AG04450 (cell line): ENCODE measurements at places on chromosomes 2 and 18.

GRCh38 chr18:7325126-7325430 lies 94.2 kb downstream of the LRRC30 start:
- DNase-seq, result no peak

GRCh38 chr18:34467058-34467457 lies 242.3 kb upstream of the NOL4 start:
- no peak for DNase-seq

GRCh38 chr2:200812122-200813022 lies 662 bp downstream of the BZW1 start:
- no peak for DNase-seq

DNA sequence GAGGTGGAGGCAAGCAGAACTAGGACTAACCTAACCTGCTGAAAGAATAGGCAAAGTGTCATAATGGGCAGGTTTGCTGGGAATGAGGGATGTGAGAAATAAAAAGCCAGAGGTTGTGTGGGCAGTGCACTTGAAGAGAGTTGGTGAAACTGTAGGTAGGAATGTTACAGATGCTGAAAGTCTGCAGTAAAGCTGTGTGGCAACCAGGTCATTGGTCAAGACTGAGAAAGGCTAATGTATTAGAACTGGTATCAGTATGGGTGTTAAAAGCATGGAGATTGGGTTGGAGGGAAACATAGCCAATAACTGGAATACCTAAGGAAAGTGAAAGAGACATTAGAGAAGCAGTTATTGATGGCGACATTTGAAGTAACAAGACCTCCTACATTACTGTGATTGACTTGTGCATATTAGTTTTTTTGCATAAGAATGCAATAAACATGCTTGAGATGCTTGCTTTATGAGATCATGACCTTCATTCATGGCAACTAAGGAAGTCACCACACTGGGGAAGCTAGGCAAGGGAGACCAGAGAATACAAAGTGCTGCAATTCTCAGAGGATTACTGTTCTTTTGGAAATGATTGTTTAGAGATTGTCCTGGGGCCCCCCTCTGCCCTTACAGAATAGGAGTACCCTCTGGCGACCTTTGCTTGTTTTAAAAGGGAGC lies 11.8 kb downstream of the GULP1 start:
- DNase-seq, result no peak

DNA sequence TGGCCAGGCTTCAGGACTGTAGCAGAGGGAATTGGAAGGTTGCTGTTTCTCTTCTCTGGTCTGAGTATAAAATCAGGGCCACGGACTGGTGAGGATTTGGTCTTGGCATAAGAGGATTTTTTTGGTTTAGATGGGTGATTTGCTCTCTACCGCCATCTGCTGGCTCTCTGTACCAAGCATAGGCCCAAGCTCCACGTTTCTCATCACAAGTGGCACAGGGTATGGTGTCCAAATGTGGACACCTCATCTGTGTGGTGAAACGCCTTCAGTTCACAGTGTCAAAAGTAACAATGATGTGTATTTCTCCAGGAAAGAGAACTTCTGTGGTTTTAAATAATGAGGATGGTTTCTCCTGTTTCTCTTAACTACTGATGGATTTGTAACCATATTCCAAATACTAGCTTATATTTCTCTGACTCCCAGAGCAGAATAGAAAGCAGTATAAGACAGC lies 115.1 kb downstream of the EML6 start:
- peak; percentile 21 for DNase-seq

DNA sequence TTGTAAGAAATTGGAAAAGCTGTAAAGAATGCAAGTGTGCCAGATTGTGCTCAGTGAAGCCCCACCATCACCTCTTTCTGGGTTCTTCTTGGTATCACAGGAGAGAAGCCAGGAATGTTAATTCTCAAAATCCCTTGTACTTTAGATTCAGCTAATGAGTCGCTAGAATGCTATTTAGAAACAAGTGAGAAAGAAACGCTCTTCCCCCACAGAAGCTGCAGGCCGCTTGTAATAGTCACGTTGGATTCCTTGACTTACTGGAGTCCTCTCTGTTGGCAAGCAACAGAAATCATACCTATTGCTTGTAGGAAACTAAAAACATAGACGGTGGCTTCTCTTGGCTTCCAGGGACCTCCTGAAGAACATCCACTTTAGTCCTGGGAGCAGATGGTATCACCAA lies 375.6 kb upstream of the LRATD1 start:
- DNase-seq, result no peak

DNA sequence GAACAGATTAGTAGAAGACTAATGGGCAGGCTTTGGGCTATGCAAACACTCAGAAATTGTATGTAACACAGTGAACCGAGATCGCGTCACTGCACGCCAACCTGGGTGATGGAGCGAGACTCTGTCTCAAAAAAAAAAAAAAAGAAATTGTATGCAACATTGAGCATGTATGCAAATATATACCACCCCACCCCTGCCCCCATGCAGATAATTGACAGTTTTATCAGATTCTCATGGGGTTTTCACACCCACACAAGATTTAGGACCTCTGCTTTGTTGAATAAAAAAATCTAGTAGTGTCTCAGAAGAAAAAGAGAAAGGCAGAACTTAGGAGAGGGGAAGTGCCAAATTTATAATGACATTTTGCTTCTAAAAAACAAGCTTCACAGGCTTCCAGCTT lies 131.6 kb upstream of the FN1 start:
- DNase-seq, result no peak

DNA sequence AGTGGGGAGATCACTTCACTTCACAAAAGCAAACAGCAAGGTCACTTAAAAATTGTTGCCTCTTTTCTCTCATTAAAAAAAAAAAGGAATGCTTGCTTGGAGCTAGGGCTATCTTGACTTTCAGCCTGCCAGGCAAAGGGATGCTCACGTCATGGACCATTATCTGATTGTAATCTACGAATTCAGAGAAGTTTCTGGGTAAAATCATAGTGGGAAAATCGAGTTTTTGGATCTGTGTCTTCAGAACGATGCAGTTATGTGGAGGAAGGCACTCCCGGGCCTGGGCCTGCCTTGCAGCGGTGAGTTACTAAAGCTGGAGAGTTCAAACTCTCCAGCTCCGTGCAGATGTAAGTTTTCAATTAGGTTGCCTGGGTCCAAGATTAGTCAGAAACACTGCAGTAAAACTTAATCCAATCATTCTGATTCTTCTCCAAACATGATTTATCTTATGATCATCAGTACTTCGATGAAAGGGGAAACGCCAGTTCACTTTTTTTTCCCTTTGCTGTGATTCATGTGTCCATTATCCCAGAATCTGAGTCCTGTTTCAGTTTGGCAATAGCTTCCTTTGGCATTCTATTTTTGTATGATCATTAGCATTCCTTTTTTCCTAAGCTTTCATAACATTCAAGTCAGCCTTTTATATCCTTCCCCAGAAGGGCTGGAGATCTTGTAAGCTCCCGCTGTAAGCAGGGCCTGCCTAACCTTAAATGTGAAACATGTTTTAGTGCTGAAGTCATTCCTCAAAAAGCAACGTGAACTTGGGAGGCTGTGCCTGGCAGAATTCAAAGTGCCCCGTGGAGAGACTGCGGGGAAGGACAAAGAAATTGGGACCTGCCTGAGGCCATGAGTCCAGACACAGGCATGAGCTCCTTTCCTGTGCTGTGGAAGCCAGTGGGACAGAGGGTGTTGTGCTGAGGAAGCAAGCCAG lies 119.3 kb upstream of the TWIST2 start:
- peak; percentile 69 for DNase-seq

DNA sequence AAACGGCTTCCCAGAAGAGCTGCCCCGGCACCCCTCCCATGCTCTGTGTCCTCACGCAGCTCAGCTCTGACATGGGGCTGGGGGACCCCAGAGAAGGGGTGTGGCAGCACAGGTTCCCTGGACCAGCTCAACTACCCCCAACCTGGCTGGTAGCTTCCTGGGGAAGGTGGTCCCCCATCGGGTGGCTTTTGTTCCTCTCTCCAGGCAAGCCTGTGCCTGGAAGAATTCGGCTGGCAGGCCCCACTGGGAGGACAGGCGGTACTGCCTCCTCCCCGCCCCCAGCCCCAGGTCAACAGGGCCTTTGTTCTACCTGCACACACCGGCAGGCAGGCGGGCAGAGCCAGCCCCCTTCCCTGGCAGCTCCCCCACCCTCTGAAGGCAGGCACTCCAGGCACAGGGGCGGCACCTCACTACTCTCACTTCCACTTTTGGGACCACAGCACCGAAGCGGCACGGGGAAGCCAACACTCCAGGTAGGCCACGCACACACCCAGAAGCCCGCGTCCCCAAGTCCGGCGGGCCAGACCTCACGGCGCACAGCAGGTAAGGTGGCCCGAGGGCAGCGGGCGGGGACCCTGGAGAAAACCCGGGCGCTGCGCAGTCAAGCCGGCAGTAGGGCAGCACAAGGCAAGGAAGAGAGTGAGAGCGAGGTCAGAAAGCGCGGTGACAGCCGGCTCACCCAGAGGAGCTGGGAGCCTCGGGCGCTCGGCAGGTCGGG lies 1.3 kb downstream of the HS6ST1 start:
- no peak for DNase-seq

- no peak for DNase-seq
These were observed 171.9 kb upstream of the CNTNAP5 start for GRCh38 chr2:123853161-123853560.

DNA sequence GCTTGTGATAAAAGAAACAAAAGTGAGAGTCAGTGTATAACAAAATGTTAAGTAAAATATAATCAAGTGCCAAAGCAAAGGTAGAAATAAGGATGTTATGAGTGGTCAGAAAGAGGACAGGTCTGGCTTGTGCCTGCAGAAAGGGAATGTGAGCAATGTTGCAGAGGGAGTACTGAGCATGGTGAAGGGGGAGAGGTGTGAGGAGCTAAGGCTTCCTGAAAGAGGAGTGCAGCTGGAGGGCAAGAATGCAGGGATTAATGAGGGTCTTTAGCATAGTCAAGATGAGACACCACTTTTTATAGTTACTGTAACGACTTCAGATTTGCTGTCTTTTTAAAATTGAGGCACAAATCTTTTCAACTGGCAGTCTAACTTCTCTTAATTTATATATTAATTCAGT lies 22.0 kb upstream of the FIGN start:
- no peak for DNase-seq

DNA sequence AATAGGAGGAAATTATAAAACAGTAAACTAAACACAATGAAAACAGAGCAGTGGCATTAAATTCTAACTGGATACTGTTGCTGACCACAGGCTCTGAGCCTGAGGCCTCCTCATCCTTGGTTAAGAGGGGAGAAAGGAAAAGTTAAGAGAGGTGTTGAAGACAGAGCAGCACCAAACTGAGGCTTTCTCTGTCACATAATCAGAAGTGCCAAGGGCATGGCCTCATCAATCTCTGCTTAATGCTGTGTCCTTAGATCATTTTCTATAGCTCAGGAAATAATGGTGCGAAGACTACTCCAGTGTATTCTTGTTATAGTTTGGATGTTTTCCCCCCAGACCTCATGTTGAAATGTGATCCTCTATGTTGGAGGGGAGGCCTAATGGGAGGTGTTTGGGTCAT lies 160.9 kb upstream of the SLC1A4 start:
- DNase-seq, result no peak

DNA sequence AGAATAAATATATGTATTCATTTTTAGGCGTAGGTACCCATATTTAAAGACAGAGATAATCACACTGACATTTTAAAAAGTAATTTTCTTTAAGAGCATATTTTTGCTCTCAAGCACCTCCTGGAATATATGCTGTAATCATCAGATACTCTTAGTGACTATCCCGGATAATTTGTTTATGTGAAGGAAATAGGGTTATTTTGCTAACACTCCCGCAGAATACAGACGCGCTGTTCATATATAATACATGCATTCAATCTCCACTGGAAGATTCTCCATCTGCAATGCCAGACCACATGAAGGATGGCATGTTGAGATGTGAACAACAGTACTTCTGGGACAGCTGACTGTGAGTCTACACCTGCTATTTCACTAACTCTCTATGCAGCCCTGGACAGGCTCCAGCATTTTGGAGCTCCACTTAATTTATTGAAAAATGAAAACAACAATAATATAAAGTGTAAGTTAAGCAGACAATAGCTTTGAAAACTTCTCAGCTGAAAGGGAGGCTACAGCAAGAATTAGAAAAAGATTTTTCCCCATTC lies 430.6 kb downstream of the TMX3 start:
- no peak for DNase-seq

DNA sequence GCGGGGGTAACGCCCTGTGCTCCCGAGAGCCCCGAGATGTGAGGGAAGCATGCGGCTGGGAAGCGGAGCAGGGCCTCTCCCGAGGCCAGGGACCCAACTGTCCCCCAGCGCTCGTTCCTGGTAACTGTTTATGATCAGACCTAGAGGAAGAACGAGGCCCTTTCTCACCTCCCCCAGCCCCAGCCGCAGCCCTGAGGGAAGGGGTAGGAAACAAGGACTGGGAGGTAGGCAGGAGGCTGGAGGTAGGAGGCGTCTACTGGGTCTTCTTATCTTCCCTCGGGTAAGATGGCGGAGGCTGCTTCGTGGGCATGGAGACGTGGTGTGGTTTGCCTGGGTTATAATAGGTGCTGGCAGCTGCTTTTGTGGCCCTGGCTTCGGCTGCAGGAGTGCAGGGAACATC lies 335.8 kb downstream of the ZNF521 start:
- no peak for DNase-seq

DNA sequence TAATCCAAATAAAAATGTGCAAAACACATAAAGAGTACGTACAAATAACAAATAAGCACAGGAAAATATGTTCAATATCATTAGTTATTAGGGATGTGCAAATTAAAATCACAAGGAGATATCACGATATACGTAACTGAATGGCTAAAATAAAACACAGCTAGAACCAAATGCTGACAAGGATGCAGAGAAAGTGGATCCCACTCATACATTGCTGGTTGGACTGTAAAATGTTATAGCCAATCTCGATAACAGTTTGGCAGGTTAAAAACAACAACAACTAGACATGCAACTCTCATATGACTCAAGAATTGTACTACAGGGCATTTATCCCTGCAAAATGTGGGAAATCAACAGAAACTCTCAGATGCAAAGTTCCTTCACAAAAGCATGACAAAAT lies 553.9 kb downstream of the ADCYAP1 start:
- DNase-seq, result no peak

GRCh38 chr2:180609626-180610340 lies 370.6 kb upstream of the UBE2E3 start:
- no peak for DNase-seq

GRCh38 chr2:48715042-48715899 lies 40.3 kb downstream of the LHCGR start:
- peak; percentile 93 for DNase-seq

DNA sequence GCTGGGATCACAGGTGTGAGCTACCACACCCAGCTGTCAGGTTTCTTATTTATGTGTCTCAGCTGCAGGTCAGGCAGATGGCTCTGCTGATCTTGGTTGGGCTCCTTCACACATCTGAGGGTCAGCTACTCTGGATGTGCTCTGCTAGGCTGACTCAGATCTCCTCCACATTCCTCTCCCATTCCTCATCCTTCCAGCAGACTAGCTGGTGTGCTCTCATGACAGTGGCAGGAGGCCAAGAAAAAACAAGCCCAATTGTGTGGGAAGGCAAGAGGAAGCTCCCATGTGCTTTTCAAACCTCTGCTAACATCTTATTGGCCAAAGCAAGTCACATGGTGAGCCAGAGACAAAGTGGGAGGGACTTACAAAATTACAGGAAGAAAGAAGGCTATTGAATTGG lies 11.7 kb upstream of the MSH6 start:
- peak; percentile 85 for DNase-seq

- DNase-seq, result no peak
These were observed 79.6 kb downstream of the TPO start for GRCh38 chr2:1492711-1493430.

- peak; percentile 60 for DNase-seq
These were observed 100.2 kb downstream of the TWIST2 start for GRCh38 chr2:238947920-238948710.
